LoVo (cell line): ENCODE measurements at places on chromosomes 5 and 9.

DNA sequence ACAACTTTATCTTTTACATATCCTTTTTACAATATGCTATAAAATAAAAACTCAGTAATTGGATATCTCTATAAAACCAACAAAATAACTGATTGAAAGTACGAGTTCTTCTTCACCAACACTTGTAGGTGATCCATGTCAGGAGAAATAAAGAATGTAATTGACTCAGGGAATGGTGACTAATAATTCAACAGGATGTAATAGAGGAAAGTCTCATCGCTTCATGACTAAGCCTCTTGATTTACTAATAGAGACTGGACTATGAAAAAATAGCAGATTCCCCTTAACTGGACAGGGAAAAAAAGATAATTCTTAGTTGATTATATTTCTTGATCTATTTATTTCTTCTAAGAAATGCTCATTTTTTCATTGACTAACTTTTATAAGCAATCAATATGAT lies 507.7 kb upstream of the PTGER4 start:
- DNase-seq = no peak

GRCh38 chr5:172093965-172094364 lies 87.5 kb upstream of the FBXW11 start:
- no peak for DNase-seq

DNA sequence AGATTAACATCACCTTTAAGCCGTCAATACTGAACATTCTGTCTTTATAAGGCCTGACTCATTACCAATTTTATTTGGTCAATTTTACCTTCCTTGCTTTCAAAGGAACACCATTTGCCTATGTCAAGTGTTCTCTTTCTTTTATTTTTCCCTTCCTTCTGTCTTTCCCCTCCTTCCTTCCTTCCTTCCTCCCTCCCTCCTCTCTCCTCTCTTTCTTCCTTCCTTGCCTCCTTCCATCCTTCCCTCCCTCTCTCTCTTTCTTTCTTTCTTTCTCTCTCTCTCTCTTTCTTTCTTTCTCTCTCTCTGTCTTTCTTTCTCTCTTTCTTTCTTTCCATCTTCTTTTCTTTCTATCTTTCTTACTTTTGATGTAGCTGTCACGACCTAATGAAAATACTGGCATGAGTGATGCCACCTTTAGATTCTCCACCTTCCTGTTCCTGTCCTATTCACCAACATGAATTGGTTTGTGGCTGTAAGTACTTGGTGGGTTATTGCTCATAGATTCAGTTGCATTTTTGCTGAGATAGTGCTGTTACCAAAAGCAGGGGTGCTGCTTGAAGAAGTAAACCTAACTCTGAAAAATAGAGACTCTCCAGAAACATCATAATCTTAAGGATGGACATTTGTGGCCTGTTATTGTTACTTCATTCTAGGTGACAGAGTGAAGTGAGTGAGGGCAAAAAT lies 33.8 kb downstream of the DOCK8 start:
- DNase-seq = no peak

DNA sequence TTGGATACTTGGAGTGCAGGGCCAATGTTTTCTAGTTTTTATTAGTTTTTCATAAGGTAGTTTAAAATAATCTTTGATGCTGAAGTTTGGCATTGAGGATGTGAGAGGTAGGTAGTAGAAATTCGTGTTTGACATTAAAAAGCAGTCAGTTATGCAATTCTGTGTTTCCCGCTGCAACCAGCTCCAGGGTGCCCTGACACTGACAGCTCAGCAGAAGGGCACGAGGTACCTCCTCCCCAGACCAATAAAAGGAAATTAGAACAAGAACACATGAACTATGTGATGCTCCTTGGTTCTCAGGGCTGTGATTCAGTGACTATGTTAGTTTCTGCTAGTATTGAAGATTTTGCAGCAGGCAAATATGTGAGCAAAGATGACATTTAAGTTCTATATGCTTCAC lies 40.2 kb downstream of the NSUN2 start:
- DNase-seq = no peak

DNA sequence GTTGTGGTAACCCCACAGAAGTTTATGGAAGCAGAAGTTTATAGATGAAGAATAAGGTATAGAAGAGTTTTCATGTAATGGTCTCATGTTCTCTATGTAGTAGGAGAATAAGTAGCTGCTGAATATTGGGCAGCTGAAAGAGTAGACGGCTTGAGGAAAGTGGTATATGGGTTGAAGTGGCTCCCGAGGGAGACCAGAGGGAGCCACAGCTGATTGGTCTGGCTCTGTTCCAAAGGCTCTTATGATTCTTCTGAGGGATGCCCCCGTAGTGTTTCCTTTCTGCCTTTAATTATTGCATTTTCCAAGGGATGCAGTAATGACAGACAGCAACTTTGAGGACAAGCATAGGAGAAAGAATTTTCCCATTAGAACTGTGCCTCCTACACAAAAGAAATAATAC lies 30.1 kb upstream of the TENT2 start:
- no peak for DNase-seq

DNA sequence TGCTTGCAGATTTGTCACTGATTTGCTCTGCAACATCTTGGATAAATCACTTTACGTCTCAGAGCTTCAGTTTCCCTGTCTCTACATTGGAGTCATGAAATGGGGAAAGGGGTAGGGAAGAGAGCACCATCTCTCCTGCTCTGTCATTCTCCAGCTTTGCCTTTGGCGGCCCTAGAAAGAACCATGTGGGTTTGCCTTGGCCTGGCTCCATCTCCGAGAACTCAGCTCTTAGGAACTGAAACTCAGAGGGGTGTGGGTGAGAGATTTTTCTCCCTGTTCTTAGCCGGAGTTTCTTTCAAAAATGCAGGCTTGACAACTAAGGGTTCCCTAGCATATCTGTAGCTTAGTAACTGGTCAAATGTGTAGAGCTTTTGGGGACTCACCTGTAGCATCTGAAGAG lies 123.5 kb downstream of the SMARCA2 start:
- DNase-seq = no peak

DNA sequence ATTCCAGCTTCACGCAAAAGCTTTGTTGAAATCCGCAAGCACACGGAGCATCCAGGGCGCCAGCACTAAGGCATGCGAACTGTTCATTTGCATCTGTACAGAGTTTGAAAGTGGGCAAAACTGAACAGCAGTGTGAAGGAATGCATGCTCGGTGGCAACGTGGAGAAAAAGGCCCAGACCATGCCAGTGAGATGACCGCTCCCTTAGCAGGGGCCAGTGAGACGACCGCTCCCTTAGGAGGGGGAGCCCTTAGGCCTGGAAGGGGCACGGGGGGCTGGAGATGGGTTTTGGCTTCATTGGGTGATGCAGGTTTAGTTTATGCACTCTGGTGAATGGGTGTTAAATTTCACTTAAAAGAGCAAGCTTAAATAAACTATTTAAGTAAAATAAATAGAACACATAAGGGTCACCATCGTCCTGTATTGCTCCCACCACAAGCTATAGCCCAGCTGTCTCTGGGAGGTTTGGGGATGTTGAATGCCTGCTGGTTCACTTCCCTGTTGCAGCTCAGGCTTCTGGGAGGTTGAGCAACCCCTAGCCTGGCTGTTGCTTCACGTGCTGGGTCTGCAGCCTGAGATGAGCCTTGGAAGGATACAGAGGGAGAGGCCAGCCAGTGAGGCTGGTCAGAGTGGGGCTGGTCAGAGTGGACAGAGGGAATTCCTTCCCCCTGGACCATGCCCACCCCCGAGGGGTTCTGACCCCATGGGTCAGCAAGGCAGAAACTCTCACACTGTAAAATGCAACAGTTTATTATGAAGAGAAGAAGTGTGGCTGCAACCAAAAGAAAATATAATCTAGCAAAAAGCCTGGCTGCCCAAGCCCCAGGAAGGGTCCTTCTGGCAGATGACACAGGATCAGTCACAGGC lies 4.6 kb upstream of the FCN1 start:
- no peak for DNase-seq
